ENCODE measurements at places on chromosomes 2 and 18.

DNA sequence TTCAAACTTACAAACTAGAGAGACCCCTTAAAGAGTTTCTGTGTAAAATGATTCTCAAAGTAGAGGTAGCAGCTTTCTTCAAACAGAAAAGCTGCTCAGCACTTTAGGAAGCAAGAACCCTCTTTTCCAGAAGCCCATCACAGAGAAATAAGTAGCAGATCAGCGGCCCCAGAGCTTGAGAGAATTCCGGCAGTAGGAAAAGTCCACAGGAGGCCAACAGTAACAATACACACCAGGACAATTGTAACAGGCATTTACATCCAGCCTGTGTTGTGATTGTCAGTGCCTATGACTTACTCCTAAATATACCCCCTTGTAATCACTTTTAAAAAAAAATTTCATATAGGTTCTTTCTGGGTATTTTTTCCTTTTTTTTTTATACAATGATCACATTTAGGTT lies 161.4 kb upstream of the ACVR2A start:
- peak; percentile 35 for DNase-seq

GRCh38 chr2:65999796-66000195 lies 435.1 kb upstream of the MEIS1 start:
- DNase-seq = no peak

DNA sequence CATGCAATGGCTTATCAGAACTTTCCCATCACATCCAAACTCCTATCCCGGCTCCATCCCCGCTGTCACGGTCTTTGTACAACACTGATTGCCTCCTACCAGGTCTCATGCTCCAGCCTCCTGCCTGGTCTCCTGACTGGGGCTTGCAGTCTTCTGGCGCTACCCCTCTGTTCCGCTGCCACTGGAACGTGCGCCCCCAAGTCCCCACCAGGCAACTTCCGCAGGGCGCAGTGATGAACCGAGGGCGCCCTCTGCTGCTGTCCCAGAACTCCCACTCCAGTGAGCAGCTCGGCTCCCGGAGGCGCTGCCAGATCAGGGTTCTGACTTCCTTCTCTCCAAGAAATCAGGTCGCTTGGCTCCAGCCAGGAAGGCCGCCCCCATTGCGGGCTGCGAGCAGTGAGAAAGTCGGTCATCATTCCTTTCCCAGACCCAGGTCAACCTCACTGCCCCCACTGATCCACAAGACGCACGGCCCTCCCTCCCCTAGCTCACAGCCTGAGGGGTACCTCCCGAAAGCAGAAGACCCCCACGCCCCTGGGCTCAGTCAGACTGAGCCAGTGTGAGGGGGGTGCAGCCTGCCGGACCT lies 43.9 kb upstream of the RAB11FIP5 start:
- peak; percentile 57 for DNase-seq

- DNase-seq = no peak
Observed at GRCh38 chr2:120661551-120661950, 74.1 kb upstream of the GLI2 start.

DNA sequence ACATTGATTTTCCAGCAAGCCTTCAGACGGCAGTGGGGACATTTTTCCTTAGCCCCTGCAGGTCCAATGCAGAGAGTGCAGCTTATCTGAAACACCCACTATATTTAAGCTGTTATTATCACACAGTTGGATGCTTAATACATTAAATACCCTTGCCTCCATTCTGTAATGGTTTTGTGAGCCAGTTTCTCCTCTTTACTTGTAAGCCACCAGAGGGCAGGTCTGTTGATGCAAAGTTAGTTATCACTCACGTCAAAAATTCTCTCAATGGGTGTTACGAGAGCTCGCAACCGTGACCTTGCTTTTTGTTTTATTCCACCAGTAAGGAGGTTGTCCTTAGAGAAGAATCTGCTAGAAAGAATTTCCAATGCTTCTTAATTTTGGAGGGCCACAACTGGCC lies 189.8 kb downstream of the INSIG2 start:
- DNase-seq = no peak

DNA sequence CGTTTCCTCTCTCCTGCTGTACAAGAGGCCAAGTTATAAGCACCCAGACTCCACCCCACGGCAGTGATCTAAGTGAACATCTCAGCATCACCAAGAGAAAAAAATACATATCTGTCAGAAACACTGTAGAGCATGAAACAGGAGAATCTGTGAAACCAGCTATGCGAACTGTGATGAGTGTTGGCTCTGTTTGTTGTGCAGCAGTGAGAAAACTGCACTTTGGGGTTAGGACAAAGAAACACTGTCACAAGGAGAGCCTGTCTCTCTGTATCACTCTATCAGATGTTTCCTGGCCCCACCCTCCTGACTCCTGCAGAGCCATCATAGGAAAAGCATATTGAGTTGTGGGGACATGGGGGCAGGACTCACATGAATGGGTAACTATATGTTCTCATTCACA lies 87.1 kb downstream of the LAMA3 start:
- no peak for DNase-seq

- DNase-seq = no peak
Observed at GRCh38 chr2:172708247-172708646, 27.4 kb upstream of the RAPGEF4 start.

DNA sequence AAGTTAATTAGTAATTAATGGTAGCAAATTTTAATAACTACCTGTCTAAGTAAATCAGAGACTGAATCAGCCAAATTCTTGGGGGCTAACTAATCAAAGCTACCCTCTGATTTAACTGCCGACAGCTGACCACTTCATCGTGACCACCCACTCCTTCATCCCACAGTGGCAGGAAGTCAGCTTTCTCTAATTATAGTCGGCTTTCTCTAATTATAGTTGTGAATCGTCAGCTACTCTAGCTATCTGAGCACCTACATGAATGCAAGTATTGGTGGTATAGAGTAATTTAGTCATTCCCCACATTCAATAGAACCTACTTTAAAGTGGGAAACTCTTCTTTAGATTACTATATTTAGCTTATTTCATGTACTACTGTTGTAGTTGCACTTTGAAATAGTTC lies 185.5 kb downstream of the PTGR3 start:
- DNase-seq = no peak

DNA sequence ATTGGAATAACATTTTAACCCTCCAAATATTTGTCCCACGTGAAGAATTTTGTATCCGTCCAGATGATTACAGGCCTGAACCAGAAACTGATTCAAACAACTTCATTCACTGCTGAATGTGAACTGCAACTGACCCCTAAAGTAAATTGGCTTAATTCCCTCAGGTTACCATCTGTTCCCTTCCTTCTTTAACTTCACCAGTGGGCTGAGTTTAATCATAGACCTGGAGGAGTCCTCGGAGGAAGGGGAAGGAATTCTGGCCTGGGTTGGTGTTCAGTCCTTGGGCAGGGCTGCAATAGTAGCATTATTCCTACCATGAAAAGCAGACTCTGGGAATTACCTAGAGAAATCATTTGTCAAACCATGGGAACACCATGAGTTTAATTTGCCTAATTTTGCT lies 207.4 kb downstream of the TMEM247 start:
- DNase-seq = no peak

DNA sequence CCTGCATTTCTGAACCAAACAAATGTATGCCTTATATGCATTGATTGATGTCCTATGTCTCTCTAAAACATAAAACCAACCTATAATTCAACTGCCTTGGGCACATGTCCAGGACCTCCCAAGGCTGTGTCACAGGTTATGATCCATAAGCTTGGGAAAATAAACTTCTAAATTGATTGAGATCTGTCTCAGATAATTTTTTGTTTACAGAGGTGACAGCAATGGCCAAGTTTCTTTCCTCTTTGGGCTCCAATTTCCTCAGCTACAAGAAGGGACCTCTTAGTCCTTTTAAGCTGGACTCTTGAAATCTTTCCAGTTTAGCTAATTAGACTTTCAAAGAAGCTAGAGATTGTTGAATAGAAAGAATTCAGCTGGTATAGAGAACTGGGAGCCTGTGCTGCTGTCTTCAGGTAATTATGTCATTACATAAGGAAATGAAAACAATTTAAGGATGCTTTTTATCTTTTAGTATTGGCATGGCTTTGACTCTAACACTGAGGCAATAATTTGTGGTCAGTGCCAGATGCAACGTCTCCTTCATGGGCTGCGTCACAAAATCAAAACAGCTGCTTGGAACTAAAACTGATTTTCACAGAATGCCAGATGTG lies 412.1 kb upstream of the TRIB2 start:
- no peak for DNase-seq

- DNase-seq = no peak
Observed at GRCh38 chr2:211534632-211535031, 978.2 kb downstream of the CPS1 start.

DNA sequence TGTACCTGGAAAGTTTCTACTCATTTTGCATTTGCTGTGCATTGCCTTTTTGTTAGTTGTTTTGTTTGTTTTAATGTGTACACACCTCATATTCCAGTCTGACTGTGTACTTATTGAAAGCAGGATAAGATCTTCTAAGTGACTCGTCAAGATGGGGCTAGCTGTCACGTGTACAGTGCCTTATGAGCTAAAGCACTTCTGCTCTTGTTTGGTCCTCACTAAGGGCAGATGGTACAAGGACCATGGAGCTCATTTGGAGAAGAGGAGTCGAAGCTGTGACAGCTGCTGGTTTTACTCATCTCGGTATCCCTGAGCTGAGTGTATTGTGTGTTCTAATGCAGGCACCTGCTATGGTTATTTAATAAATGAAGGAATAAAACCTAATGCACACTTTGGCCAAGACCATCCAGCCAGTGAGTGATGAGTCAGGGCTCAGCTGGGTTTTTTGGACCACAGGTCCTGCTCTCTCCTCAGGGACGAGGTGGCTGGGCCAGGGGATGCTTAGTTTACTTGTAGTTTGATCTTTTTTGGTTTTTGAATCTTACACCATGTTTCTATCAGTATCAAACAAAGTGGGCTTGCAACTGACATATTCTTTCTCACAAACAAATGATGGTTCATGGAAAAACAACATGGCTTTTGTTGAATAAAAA lies 152.5 kb upstream of the APCDD1 start:
- DNase-seq = no peak

- DNase-seq = no peak
Observed at GRCh38 chr2:165376571-165376975, 92.9 kb upstream of the CSRNP3 start.

DNA sequence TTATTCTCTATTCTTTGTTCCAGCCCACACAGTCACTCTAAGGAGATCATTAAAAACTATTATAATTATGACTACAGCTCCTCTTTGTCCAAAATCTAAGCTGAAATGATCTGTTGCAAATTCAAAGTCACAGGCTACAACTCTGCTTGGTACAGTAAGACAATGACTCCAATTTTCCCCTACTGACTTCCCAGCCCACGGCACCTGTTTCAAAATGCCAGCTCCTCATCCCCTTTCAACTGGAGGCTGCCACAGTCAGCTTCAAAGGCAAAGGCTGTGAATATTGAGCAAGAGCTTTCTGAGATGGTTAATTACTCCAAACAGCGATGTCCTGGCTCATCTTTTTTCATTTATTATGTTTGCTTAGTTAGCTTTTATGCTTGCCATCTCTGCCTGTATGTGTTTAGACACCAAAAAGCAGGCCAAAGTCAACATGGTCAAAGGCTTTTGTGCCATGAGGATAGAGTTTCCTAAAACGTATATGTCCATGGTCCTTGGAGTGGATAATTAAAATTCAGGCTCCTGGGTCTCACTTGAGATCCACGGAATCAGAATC lies 141.1 kb downstream of the DOCK10 start:
- DNase-seq = no peak

- no peak for DNase-seq
Observed at GRCh38 chr2:129721846-129722245, 257.6 kb upstream of the RAB6C start.

DNA sequence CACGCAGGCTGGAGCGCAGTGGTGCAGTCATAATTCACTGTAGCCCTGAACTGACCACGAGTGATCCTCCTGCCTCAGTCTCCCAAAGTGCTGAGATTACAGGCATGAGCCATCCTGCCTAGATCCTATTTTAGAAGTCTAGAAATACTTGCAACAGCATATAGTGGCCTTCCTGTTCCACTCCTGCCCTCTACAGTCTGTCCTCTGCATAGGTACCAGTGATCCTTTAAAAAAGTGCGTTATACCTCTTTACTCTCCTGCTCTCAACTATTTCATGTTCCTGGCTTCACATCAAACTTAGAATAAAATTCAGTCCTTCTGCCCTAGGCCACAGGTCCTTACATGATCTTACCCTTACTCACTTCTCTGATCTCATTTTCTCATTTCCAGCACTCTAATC lies 6.0 kb downstream of the COMMD1 start:
- DNase-seq = no peak

- no peak for DNase-seq
Observed at GRCh38 chr2:39867268-39867667, 88.2 kb upstream of the THUMPD2 start.

DNA sequence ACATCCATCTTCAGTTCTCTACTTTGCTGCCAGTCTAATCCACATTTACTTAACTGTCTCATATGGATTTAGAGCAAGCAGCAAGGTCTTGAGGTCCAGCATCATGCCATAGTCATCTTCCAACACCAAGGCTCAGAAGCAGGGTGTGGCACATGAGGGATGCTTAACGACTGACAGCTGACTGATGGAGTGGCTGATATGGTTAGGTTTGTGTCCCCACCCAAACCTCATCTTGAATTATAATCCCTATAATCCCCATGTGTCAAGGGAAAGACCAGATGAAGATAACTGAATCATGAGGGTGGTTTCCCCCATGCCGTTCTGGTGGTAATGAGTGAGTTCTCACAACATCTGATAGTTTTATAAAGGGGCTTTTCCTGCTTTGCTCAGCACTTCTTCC lies 257.3 kb downstream of the NBAS start:
- DNase-seq = no peak

GRCh38 chr2:191446910-191447309 lies 201.7 kb downstream of the MYO1B start:
- DNase-seq = no peak

DNA sequence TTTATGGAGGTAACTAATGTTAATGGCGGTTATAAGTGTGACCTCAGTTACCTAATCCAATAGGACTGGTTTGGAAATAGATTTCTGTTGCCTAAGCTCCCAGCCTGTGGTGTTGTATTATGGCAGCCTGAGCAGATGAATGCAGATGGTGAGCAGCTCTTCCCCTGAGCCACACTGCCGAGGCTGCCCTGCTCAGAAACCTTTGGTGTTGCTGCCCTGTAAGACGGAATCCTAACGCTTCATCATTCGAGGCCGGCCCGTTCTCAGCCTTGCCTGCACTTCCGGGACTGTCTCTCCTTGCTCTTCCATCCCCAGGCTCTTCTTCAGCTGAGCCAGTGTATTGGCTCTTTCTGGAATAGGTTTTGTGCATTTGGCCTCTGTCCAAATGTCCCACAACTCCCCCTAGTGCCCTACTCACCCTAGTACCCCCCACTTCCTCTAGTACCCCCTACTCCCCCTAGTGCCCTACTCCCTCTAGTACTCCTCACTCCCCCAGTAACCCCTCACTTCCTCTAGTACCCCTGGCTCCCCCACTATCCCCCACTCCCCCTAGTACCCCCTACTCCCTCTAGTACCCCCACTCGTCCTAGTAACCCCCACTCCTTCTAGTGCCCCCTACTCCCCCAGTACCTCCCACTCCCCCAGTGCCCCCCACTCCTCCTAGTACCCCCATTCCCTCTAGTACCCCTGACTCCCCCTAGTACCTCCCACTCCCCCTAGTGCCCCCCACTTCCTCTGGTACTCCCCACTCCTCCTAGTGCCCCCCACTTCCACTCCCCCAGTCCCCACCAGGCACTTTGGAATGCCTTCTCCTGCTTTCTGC lies 106.0 kb upstream of the TAF1B start:
- no peak for DNase-seq
